ENCODE measurements at places on chromosomes 4 and X.

GRCh38 chr4:13992975-13993520 lies 365.5 kb upstream of the BOD1L1 start:
- DNase-seq = no peak

DNA sequence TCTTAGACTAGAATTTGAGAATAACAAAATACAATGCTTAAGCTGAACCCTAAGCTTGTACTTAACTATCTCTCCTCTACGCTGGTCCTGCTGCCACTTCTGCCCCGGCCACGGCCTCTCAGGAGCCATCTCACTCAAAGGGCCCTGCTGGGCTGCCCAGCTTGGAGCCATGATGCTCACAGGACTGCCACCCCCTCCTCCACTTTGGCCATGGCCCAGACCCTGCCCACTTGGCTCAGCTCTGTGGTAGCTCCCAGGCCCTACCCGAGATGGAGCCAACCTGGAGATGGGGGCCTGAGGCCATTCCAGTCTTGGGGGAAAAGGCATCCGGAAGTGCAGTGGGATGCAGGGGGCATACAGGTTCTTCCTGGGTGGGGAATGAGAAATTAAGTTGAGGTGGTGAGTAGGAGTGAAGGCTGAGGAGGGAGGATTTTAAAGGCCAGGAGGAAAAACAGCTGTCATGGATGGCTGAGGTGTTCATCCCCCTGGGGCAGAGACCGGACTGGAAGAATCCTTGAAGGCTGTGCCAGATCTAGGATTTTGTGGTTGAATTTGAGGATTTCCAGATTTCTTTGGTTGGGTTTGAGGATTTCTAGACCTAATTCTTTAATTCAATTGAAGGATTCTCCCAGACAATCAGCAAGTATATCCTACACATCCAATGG lies 824 bp downstream of the SASH3 start:
- no peak for DNase-seq

DNA sequence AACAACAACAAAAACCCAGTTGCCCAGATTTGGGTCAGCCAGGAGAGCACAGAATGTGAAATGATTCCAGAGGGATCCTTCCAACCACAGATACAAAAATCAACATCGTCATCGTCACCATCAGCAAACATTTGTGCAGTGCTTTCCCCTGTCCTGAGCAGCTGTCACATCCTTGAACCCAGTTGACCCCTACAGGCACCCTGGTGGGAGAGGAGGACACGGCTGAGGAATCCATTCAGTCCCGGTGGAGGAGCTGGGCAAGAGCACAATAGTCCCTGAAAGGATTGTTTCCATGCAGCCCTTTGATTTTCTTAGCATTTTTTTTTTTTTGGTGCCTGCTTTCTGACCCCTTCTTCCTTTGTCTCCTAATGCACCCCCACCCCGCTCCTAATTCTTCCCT lies 37.1 kb upstream of the STX18 start:
- DNase-seq = no peak

DNA sequence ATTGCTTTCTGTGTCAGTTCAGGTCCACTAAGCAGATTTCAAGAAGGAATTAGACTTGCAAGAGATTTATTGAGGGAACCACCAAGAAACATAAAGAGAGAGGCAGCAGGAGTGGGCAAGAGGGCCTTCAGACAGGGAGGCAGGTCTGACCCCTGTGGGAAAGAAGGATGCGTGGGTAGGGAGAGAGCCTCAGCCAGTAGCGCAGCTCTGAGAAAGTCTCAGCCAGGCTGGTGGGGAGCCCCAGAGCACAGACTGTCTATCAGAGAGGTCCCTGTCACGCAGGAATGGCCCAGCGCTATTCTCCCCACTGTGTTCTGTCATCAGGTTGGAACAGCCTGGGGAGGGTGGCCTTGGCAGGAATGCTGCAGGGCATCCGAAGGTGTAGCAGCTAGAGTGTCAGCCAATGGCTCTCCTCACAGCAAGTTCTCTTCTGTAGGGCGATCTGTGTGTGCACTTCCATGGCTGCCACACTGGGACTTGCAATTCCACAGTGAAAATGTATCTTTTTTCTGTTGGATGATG lies 48.0 kb downstream of the OTC start:
- no peak for DNase-seq

DNA sequence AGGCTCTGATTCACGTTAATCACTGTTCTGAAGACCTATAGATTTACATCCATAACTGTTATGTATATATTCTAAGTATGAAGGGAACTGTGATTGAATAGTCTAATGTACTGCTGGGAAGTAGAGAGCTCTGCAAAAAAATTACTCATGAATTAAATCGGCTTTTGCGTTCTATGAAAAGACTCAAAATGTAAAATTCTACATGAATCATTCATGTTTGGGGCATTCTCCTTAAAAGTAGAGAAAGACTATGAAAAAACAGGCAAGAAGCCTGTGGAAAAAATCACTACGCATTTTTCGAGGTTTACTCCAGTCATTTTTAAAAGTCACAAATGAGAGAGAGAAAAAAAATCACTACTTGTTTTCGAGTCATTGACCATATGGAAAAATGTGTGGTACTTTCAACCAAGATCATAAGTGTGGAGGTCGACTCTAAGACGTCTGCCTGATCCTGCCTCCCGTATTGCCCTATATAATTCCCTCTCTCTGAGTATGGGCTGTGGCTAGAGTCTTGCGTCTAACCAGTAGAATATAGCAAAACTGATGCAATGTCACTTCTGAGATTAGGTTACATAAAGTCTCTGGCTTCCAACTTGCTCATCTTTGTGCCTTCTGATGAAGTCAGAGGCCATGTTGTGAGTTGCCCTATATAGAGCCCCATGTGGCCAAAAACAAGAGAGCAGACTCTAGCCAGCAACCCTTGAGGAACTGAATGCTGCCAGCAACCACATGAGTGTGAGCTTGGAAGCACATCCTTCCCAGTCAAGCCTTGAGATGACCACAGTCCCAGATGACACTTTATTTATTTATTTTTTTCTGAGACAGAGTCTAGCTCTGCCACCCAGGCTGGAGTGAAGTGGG lies 32.1 kb upstream of the VEGFD start:
- no peak for DNase-seq

GRCh38 chrX:81208916-81209315 lies 7.0 kb downstream of the SH3BGRL start:
- no peak for DNase-seq

DNA sequence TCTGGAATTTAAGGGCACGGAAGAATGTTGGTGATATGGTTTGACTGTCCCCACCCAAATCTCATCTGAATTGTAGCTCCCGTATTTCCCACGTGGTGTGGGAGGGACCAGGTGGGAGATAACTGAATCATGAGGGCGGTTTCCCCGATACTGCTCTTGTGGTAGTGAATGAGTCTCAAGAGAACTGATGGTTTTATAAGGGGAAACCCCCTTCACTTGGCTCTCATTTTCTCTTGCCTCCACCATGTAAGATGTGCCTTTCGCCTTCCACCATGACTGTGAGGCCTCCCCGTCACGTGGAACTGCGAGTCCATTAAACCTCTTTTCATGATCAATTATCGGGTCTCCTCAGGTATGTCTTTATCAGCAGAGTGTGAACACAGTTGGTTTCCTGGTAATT lies 25.6 kb upstream of the DHRSX start:
- DNase-seq = no peak

DNA sequence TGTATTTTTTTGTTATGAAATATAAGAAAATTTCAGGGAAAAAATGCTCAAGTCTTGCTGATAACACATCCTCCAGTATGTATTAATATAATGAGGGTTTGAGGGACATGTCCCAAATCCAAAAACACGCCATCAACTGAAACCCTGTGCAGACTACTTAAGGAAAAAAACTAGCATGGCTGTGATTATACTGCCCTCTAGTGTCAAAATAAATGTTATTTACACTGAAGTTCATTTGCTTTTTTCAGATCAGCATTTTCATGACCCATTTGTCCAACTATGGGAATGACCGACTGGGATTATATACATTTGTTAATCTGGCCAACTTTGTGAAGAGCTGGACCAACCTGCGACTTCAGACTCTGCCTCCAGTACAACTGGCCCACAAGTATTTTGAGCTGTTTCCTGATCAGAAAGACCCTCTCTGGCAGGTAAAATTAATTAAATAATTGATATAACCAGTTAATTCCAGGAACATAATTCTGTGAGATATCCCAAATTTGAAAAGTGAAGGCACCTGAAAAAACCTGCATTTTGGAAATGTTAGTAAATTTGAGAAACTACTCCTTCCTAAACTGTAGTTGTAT lies 128.5 kb downstream of the PRSS12 start:
- DNase-seq = peak; percentile 54

GRCh38 chrX:7127056-7127455 lies 20.5 kb upstream of the STS start:
- DNase-seq = no peak

DNA sequence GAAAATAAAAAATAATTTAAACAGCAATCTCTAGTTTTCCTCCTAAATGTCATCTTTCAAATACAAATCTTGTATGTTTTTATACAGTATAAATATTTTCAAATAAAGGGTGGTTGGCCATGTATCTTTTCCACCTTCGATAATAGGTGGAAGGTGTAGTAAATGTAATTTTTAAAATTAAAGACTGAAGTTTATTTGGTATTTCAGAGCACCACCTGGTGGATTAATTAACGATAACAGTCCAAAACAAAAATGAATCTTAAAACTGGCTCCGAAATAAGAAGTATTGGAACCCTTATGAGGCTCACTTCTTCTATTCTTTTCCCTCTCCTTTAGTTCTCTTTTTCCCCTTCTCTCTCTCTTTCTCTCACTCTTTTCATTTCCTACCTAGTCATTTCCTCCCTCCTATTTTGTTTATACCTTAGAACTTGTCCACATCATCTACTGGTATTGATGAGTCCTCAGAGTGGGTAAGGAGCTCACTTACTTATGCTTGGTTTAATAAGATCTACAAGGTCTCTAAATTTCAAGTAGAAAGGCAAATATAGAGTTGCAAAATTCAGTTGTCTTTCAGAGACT lies 82.9 kb upstream of the EXOC1L start:
- no peak for DNase-seq

DNA sequence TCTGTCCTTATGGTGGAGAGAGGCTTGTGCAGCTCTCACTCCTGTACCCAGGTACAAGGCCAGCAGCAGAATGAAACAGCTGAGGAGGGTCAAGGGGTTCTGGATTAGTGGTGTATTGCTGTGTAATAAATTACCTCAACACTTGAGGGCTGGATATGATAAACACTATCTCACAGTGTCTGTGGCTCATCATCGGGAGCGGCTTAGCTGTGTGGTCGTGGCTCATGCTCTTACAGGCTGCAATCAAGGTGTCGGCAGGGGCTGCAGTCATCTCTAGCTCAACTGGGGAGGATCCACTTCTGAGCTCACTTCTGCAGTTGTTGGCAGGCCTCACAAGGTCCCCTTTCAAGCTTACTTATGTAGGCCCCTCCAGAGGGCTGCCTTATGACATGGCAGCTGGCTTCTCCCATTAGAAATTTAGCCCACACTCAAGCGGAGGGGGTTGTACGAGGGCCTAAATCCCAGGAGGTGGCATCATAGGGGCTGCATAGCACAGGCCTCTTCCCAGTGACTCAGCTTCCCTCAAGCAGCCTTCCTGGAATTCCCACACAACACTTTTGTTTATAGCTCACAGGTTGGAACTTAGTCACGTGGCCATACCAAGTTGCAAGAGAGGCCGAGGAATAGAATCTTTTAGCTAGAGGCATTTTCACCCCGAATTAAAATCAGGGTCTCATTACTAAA lies 148.2 kb upstream of the RPS6KA3 start:
- peak; percentile 9 for DNase-seq

- peak; percentile 54 for DNase-seq
Observed at GRCh38 chrX:112696481-112696880, 16.7 kb upstream of the LHFPL1 start.

DNA sequence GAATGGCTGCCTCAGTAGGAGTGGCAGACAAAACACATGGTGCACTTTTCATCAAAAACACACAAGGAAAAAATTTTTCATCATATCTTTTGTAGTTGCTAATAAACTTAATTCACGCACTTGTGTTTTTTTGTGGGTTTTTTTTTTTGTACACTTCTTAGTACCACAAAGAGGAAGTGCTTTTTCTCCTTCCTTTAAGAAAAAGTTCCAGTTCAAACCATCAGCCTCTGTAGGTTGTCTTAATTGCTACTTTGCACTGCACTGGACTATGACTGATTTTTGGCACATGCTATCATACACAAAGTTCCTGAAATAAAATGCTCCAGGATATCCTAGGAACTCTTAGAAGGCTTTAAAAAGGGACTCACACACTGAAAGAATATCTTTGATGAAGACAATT lies at the start of gene PHEX:
Gene PHEX (plus strand): TSS at position 242 of the 400 bp plus-strand sequence. CDS start 681 bp downstream, outside the sequence.
- no peak for DNase-seq

DNA sequence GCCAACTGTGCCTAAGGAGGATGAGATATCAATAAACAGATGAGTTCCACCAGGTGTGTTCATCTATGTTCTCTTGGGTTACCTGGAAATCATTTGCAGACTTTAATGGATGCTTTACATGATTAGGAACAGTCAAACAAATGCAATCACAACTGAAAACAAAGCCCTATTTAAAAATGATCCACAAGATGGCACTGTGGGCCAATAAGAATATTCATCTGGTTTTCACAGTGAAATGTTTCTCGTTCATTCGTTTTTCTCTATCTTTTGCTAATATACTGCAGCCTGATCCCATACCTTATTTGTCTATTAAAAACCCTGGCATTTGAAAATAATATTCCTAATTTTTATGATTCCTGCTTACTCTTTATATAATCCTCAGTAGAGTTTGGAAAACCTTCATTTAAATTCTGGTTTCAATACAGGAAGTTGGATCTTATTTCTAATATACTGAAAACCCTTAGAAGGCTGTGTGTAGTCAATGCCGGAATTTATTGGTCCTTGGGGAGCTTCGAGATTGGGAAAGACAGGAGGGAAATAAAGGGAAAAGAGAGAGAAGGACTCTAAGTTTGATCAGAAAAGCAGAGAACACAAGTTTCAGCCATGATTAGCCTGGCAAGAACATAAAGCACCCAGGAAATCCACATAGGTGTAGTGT lies 63.8 kb upstream of the TAPT1 start:
- peak; percentile 34 for DNase-seq

DNA sequence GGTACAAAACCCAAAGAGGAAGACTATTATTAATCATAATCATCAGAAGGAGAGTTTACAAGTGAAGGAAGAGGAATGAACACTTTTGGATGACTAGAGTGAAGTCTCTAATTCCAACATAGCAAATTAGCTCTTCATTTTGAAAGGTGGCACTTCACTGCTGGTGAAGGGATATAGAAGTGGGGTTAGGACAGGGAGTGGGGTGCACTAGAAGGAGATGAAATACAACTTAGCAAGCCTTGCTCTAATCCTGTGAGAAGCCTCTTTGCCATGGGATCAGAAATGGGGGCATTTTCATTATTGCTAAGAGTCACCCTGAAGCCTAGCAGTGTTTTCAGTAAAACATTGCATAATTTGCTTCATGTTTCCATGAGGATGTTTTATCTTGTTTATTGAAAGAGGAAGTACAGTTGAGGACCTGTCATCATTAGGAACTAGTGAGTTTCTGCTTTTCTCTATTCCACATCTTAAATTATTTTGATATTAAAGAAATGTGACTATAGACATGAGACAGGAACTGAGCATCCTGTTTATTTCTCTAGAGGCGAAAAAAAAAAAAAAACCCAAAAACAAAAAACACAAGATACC lies 9.3 kb upstream of the GRPR start:
- DNase-seq = no peak

- DNase-seq = no peak
Observed at GRCh38 chrX:119410027-119410819, 11.1 kb downstream of the SLC25A43 start.

- no peak for DNase-seq
Observed at GRCh38 chrX:112638691-112639090, 41.0 kb downstream of the LHFPL1 start.

GRCh38 chr4:4856071-4857000 lies 3.1 kb upstream of the MSX1 start:
- no peak for DNase-seq

- no peak for DNase-seq
Observed at GRCh38 chr4:142539796-142540482, 306.2 kb downstream of the INPP4B start.

- DNase-seq = no peak
Observed at GRCh38 chrX:68914479-68914946, 85.7 kb downstream of the EFNB1 start.

Measured in fibroblast of skin of left quadriceps (primary cell).